ENCODE measurements at places on chromosomes 6 and 20.

DNA sequence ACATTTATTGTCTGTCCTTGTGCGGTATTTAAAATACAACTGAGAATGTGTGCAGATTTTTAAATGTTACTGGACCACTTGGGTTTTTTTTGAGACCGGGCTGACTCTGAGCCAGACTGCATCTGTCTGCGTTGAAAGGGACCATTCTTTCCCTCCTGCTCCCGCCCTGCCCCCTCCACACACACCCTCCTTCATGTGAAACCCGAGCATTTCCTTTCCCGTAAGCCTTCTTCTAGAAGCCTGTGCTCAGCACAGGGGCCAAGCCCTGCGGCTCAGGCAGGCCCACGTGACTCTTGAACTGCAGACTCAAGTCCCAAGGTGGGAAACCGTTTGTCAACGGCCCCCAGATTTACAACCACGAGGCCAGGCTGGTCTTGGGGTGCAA, 82.7 kb upstream of the FOXC1 start:
- no peak for DNase-seq

DNA sequence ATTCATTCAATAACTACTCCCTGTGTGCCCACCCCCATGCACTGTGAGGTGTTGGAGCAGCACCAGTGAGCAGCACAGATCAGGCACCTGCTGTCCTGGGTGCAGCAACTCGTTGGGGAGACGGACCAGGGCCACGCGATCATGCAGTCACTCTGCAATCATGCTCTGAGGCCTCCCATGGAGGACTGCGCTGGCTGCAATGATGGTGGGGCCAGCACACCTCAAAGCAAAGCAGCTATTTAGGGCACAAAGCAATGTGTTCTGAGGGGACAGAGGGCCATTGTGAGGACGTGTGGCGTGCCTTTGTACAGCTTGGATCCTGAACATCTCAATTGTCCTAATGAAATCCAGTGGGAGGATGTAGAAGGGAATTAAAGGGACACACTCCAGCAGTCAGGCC, 41.0 kb upstream of the MPC1 start:
- DNase-seq: no peak

GRCh38 chr20:45449528-45449927, 20.0 kb upstream of the WFDC2 start:
- DNase-seq: no peak

- DNase-seq: no peak
Observed at GRCh38 chr6:145206247-145206907, 528.9 kb downstream of the EPM2A start.

GRCh38 chr20:14481863-14482262, 144.5 kb upstream of the FLRT3 start:
- DNase-seq: no peak

DNA sequence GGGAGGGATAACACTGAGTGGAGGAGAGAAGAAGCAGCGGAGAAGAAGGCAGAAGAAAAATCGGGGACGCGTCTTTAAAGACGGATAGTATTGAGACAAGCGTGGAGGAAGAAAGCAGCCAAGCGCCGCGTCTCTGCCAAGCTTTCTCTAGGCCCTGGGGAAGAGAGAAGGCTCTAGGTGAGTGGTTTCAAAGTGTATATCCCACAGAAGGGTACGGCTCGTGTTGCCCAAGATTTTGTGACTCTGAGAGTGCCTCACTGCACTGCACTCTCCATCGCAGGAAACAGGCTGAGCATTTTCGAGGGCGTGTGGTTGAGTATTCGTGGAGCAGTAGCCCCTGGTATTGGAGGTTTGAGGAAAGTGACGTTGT, 185.4 kb downstream of the TRIM27 start:
- DNase-seq: no peak

GRCh38 chr6:113668641-113669408, 188.3 kb upstream of the MARCKS start:
- no peak for DNase-seq

- no peak for DNase-seq
Observed at GRCh38 chr20:51166489-51166888, 143.6 kb upstream of the KCNG1 start.

DNA sequence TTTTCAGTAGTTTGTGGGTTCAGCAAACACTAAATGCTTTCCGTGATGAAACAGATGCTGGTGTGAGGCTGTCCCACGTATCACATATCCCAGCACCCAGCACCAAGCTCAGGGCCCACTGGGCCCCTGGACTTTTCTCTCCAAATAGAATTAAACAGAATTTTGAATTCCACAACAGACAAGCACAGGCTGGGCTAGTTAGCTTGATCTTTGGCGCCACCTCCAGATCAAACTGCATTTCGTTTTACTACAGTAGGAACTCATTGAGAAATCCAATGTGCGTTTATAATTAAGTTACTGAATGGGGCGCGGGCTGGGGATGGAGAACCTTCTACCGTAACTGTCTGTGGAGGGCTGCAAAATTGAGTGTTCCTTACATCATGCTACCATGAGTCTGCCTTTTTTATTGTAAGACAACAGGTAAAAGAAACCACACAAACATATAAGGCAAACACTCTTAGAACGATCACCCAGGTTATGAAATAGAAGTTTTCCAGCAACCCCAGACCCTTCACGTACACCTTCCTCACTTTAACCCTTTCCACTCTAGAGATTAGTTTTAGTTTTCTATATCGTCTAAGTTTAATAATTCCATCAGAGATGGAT, 107.8 kb downstream of the ZFP64 start:
- DNase-seq: no peak

DNA sequence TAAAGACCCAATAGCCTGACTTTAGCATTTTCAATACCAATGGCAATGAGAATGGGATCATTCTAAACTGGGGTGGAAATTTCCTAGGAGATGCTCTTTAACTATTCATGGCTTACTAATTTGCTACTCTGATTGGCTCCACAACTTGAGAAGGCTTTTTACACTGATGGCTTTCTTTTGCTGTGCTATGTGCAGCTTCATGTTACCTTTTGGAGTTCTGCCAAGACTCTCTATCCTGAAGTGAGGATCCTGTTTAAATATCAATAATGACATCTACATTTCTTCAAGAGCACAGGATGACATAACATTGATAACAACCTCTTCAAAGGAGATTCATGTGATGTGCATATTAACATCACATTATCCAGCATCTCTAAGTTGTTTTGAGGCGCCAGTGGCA, 43.4 kb upstream of the SIRPG start:
- no peak for DNase-seq

DNA sequence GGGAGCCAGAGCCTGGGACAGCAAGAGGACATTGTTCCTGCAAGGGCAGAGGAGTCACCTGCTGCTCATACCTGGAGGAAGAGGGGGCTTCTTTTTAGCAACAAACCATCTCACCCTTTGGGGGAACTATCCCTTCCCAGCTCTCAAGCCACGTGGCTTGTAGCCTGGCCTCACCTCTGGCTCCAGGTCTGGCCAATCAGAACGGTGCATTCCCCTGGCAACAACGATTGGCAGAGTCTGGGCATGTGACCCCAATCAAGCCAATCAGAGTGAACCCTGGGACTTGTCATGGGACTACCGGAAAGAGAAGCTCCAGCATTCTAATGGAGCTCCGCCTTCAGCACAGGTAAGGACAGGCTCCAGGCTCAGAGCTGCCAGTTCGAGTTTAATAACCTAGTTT, 33.6 kb downstream of the KCNB1 start:
- no peak for DNase-seq

- no peak for DNase-seq
Observed at GRCh38 chr6:118826096-118826495, 67.9 kb upstream of the ASF1A start.

DNA sequence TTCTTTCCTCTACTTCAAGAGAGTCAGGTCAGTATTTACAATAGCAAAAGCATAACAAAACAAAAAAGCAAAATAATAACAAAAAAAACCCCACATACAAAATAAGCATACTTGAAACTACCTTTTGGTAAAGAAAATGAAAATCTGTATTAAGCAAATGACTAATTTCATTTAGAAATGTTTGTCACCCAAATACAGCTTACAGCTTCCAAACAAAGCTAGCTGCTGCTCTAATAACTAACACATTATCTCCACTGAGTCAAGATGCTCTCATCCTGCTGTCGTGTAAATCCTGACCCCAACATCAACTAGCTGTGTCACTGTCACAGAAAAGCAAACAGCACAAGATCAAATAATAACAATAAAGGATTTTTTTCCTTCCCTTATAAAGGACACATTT, 21.7 kb downstream of the MAP7 start:
- no peak for DNase-seq

- no peak for DNase-seq
Observed at GRCh38 chr6:151297886-151298285, 58.1 kb downstream of the AKAP12 start.

- DNase-seq: no peak
Observed at GRCh38 chr20:32558526-32558925, 26.6 kb downstream of the NOL4L start.

- DNase-seq: no peak
Observed at GRCh38 chr6:21300439-21300838, 293.1 kb upstream of the SOX4 start.

GRCh38 chr6:107061125-107062020, 33.4 kb downstream of the MTRES1 start:
- DNase-seq: no peak

- no peak for DNase-seq
Observed at GRCh38 chr20:6053776-6054688, at the start of gene LRRN4. LRRN4 (minus strand) TSS chr20:6054060; CDS start chr20:6052799, 1,261 bp downstream.

GRCh38 chr20:43579861-43580793, 10.6 kb upstream of the IFT52 start:
- no peak for DNase-seq

- peak; percentile 47 for DNase-seq
Observed at GRCh38 chr20:25065625-25066338, 7.8 kb upstream of the ACSS1 start.

DNA sequence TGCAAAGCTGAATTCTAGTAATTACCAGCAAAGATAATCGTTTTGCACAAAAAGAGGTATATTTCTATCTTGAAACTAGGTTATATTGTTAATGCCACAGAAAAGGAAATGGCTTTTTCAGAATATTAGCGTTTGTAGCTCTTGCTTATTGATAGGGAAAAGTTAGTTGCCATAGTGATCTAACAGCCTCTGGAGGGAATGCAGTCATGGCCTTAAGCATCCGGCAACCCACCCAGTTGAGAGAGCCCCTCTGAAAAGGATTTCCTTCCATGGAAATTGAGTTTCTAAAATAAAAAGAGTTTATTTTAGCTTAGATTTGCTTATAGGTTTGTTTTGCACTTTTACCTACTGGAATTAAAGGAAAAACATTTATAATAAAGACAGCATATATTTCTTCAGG, 224.5 kb downstream of the BCKDHB start:
- no peak for DNase-seq

All from activated T-helper 1 cell treated with anti-CD3 and anti-CD28 coated beads, Interleukin-2, amount 50 U/mL, for 16 hours (primary cell).